ENCODE measurements at places on chromosomes 6 and 20.

DNA sequence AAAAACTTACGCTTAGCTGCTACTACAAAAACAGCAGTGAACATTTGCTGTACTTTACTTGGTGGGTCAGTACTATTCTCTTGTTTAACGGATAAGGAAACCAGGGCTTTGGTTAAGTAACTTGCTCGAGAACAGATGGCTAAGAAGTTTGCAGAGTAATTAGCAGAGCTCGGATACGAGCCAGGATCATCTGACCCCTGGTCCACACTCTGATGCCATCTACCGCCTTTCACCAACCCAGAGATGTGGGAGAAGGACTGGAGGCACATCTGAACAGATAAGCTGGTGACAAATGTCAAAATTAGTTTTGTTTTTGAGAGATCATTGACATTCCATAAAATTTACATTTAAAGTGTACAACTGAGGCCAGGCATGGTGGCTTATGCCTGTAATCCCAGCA lies 18.9 kb upstream of the RPL7L1 start:
- no peak for DNase-seq

DNA sequence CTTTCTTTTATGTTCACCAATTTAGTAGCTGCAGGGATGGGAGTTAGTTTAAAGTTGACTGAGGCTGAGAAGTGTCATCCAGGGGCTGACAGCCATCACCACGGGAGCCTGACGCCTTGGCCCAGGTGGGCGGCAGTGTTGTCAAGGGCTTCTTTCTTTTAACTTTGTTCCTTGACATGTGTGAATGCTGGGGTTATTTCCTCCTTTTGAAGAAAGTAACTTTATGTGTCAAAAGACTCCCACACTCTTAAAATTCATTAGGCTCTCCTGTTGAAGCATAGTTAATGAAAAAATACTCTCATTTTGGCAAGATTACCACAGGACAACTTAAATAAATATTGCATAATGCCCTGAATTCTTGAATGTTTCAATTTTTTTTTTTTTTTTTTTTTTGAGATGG lies 50.0 kb downstream of the SASH1 start:
- no peak for DNase-seq

DNA sequence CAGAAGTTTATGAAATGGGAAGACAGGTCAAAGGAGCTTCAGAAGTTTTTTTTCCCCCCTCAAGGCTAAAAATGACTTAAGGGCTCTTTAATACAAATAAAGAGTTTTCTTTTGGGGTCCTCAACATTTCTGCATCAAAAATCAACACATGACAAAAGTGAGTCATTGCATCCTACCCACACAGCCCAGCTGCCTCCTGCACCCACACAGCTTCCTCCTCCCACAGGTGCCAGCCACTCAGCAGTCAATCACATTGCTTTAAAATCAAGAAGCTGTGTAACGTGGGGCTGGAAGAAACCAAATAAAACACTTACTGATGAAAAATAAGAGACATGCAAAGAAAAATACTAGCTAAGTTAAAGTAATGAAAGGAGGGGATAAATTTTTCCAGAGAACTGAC lies 68.5 kb downstream of the MAP3K5 start:
- no peak for DNase-seq

DNA sequence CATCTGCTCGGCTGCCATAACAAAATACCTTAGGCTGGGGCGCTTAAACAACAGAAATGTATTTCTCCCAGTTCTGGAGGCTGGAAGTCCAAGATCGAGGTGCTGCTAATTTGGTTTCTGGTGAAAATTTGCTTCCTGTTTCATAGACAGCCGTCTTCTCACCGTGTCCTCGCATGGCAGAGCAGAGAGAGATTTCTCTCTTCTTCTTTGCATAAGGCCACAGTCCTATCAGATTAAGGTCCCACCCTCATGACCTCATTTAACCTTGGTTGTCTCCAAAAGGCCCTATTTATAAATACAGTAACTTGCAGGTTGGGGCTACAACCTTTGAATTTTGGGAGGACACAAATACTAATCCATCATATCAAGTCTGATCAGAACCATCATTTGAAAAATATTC lies 544.3 kb downstream of the KIF16B start:
- no peak for DNase-seq

- no peak for DNase-seq
Observed at GRCh38 chr20:57713505-57713903, 3.7 kb upstream of the PMEPA1 start.

GRCh38 chr6:34324738-34325444 lies 67.6 kb downstream of the NUDT3 start:
- DNase-seq, result no peak

DNA sequence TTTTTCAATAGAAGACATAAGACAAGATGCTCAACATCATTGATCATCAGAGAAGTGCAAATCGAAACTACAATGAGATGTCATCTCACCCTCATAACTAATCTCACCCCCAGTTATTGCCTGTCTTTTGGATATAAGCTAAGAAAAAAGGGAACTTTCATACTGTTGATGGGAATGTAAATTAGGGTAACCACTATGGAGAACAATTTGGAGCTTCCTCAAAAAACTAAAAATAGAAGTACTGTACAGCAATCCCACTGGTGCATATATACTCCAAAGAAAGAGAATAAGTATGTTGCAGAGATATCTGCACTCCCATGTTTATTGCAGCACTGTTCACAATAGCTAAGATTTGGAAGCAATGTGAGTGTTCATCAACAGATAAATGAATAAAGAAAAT lies 26.4 kb upstream of the PHF3 start:
- DNase-seq, result no peak

- DNase-seq, result no peak
Observed at GRCh38 chr20:57867807-57868206, 158.0 kb upstream of the PMEPA1 start.

- DNase-seq, result no peak
Observed at GRCh38 chr6:24458134-24458533, 31.2 kb downstream of the GPLD1 start.

- DNase-seq, result no peak
Observed at GRCh38 chr6:167272151-167272550, 19.0 kb upstream of the UNC93A start.

DNA sequence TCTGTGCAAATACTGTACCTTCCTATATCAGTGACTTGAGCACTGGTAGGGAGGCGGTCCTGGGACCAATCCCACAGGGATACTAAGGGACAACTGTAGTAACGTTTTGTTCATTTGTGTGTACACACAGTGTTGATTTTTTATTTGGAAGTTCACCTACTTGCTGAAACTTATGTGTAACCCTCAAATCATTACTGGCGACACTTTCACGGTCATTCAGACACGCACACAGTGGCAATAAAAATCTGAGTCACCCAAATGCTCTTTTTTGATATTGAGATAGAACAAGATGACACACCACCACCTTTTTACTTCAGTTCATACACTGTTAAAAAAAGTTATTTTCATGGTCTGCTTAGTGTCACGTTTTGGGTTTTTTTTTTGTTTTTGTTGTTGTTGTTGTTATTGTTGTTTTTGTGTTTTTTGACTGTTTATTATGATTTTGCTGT lies 79.8 kb downstream of the QKI start:
- DNase-seq, result no peak

DNA sequence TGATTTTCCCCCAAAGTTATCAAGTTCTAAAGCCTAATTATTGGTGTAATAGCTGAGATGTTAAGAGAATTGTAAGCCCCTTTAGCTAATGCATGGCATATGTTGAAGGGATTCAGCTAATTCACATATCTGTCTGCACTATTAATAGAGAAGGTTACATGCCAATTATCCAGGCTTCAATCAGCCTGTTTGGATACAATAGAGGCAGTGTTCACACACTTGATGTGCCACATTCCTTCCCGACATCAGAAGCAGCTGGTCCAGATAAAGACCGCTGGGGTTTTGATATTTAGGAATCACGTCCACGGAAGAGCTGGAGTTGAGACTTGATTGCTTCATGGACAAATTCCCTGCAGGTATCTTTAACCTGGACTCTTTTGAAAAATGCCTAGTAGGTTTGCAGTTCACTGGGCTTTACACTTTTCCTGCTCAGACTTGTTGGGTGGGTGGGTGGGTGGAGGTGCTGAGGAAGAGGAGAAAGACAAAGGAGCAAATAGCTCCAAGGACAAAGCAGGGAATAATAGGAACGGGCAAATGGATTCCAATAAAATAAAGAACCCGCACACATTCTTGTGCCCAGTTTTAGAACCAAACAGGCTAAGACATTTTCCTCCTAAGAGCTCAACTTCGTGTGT lies 142.6 kb upstream of the ZNF217 start:
- no peak for DNase-seq

DNA sequence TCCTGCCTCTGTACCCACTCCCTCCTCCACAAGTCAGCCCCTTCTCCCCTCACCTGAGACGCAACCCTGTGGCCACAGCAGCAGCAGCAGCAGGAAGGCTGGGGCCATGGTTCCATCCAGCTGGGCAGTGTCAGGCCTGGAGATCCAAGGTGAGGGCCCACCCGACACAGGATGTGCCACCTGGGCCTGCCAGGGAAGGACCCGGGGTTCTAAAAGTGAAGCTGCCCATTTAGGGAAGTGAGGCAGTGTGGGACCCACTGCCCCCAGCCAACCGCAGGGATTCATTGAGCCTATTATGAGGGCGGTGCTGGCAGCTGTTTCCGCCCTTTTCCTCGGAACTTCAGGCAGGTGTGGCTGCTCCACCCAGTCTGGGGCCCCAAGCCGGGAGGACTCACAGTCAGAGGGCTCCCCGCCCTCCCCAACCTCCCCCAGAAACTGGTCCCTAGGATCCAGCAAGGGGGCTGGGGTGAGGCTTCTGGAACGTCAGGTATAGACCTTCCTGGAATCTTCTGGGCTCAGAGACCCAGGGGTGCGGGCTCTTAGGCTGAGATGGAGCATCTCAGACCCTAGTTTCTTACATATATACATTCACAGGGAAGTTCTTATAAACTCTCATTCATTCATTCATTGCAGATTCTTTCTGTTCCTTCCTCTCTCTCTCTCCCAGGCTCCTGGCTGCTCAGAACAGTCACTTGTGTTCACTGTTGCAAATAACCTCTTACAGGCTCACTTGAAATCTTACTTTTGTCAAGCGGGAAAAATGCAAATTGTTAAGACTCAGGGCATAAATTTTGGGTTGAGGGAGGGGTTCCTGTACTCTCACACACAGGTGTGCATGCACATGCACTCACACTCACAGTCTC lies at the start of gene TREML2:
TREML2 (minus strand) TSS at position 249 of the 863 bp plus-strand sequence; CDS start at position 108, 141 bp downstream.
- DNase-seq, result no peak

- no peak for DNase-seq
Observed at GRCh38 chr6:54861905-54862616, 15.5 kb downstream of the FAM83B start.

DNA sequence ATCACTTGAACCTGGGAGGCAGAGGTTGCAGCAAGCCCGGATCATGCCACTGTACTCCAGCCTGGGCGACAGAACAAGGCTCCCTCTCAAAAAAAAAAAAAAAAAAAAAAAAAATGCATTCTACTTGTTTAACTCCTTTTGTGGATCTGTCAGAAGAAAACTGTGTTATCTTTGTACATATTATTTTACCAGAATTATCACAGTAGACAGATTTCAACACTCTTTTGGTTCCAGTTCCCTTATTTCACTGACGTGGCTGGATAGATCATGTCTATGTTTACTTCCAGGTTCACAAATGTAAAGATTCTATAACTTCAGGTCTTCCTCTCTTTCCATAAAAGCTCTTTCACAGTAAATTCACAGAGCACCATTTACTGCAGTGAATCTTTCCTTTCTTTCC lies 18.4 kb downstream of the NUDT3 start:
- DNase-seq, result no peak

- DNase-seq, result no peak
Observed at GRCh38 chr6:122645256-122645655, 35.1 kb downstream of the PKIB start.

DNA sequence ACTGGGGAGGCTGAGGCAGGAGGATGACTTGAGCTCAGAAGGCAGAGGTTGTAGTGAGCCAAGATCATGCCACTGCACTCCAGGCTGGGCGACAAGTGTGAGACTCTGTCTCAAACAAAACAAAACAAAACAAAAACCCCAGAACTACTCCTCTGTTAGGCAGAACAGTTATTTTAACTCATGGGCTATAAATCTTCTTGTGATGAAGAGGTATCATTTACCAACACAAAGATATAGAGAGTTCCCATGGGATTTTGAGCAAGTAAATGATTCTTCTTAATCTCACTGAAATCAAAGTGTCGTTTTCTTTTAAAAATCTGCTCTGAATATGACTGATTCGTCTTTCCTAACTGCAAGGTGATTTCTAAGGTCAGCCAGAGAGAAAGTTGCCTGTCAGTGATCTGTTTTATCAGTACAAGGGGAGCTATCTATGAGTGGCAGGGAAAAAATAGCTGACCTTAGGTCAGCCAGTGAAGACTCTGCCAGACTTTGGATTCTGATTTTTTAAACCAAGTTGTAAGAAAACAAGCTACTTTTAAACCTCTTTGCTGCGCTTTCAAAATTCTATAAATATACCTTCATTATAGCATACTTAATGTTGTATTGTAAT lies 3.8 kb upstream of the DSP start:
- DNase-seq, result no peak

DNA sequence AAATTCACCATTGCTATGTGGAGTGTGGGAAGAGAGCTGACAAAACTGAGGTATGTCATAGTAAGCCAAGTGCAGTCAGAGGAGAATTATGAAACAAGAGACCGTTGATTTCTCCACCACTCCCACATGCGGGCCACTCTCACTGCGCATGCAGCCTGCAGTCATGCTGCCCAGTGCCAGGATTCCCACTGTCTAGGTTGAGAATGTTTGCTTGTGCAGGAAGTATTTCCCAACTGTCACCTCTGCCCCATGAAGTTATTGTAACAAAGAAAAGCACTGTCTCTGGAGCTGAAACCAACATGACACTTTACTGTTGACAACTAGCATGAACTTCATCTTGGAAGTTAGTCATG lies 18.7 kb upstream of the SFT2D1 start:
- no peak for DNase-seq

DNA sequence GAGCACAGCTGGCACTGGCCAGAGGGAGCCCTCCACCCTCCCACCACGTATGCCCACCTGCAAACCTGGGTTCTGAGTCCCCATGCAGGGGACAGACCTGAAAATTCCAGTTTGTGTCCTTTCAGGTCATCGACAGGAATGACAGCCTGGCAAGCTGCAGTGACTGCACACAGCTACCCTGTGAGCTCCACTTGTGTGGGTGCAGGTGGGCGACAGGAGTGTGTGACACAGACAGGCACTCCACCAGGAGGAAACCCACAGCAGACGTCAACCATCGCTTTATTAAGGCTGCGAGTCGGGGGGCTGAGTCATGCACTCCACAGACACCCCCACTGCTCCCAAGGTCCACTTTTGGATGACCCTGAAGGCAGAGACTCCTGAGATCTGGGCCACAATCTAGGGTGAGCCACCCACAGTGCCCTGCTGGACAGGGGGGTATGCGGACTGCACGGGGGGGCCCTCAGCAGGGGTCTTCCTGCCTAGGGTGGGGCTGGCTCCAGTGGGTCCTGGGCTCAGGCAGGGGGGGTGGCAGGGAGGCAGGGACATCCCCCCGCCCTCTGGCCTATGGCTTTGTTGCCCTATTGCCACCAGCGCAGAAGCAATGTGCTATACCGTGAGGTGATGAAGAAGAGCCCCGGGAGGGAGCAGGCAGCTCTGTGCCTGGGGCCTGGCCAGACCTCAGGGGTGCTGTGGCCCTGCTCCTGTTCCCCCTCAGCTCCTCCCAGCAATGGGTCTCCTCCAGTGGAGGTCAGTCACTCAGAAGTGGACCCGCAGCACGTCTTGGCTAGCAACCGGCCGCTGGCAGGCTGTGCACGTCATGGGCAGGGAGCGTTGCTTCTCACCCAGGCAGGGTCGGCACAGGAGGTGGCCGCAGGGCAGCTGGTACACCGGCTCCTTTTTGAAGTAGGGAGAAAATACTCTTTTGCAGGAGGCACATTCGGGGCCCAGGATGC lies 25.1 kb upstream of the AVP start:
- DNase-seq, result no peak

- no peak for DNase-seq
Observed at GRCh38 chr20:15154070-15154469, 816.7 kb upstream of the FLRT3 start.

GRCh38 chr6:21883595-21884328 lies 290.2 kb downstream of the SOX4 start:
- no peak for DNase-seq
